Osteoblast (primary cell): ENCODE measurements at places on chromosomes 7 and 10.

DNA sequence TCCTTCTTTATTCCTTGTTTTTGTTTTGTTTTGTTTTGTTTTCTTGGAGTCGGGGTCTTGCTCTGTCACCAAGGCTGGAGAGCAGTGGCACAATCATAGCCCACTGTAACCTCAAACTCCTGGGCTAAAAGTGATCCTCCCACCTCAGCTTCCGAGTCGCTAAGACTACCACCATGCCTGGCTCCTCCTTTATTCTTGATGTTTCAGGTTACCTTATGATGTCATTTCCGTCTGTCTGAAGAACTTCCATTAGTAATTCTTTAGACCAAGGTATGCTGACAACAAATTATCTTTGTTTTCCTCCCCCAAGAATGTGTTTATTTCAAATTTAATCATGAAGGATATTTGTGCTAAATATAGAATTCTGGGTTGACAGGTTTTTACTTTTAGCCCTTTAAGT is 18.1 kb upstream of the ATAD1 start:
- no peak for DNase-seq

DNA sequence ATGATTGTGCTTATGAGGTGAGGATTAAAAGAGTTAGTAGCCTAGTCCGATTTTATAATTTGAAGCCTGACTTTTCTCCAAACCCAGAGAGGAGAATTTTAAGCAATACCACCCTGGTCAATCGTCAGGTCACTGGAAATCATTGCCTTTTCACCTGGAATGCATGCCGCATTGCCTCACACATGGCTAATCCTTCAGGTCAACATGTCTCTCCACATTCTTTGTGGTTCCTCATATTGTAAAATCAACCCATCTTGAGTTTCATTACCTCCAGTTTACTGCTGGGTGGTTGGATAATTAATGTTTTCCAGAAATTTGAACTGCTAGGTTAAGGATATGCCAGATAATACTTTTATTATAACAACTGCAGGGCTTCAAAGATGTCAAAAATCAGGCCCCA is 55.6 kb upstream of the SEMA3E start:
- no peak for DNase-seq

- no peak for DNase-seq
Measured at GRCh38 chr10:76961841-76962240, 675.8 kb downstream of the KCNMA1 start.

- DNase-seq, result no peak
Measured at GRCh38 chr10:29269486-29269885, 19.4 kb upstream of the LYZL1 start.

DNA sequence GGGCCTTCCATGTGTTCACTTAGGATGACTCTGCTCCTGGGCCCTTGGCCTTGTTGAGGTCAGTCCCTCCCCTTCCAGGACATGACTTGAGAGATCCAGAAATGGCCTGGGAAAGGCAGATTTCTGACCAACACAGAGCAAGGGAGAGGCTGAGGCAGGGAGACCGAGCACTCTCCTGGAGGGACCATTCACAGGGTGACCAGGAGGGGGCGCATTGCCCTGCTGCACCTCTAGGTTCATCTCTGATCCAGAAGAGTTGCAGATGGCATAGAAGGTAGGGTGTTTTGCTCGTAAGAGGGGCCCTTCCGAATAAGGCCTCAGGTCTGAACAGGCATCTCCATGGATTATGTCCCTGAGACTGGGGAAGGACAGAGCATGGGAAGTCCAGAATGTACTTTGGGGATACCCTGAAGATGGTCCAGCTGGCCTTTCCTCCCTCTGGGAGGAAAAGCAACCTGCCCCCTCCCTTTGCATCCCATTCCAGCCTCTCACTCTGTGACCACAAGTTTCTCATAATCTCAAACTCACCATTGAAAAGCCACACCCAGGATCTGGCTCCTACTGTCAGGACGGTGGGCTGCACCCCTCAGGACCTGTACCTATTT is 6.6 kb downstream of the DMBT1 start:
- no peak for DNase-seq

- DNase-seq, result peak; percentile 62
Measured at GRCh38 chr10:86072413-86072812, 294.2 kb downstream of the GRID1 start.

DNA sequence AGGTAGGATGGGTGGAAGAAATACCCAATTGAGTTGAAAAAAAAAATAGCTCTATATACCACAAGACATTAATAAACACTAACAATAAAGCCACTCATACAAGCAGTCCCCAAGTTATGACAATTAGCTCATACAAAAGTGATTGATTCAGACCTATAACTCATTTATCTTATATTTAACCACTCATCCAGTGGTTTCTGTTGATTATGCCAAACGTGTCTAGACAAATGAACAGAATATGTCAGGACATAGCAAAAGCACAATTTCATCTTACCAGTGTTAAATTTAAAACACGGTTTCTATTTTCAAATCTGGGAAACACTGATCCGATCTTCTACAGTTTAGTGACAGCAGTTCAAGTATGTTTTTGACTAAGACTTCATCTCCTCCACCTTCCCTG is 17.0 kb downstream of the ABI1 start:
- no peak for DNase-seq

DNA sequence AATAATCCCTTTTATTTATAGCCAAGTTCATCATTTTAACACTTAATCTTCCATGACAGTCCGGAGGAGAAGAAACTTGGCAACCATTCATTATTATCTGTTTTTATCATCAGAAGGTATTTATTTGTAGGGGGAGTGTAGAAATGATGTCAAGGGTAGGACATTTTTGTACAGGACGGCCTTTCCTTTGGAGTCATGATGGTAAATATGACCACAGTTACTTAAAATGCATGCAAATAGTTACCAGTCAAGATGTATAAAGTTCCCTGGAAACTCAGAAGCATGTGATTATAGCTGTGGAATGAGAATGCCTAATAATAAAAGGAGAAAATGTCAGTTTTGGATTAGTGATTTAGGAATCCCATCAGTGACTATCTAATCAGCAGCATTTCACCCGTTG is 183.1 kb upstream of the PRPS1L1 start:
- DNase-seq, result no peak

DNA sequence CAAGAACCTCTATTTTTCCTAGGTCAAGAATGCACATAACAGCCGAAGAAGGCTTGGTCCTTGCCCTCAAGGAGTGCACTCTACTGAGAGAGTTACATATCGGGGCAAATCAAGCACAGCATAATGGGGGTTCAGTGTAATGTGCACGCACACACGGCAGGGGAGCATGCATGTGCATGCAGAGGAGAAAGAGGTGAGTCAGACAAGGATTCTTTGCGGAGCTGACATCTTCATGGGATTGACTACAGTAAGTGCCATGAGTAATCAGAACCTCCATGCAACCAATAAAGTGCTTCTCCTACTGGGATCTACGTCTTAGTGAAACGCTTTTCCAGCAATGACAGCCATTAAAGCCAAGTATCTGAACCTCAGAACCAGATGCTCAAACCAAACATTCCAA is 123.6 kb downstream of the RNF216 start:
- no peak for DNase-seq

GRCh38 chr10:7601023-7601656 is 65.6 kb downstream of the ITIH5 start:
- no peak for DNase-seq

- DNase-seq, result no peak
Measured at GRCh38 chr10:131811630-131812403, 89.0 kb upstream of the PPP2R2D start.

GRCh38 chr10:123303581-123304337 is 149.6 kb downstream of the BUB3 start:
- no peak for DNase-seq

DNA sequence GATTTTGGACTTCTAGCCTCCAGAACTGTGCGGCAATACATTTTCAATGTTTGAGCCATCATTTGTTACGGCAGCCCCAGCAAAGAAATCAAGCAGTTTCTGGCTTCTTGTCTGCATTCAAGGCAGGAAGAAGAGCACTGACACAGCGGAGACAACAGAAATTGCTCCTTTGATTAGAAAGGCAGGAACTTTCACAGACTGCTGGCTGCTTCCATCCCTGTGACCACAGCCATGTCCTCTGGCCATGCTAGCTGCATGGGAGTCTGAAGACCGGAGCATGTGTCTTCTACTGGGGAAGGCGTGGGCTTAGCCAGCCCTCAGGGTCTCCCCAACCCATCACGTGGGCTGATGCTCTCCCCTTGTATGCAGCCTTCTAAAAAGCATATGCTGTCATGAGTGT is 19.1 kb downstream of the C10orf71 start:
- no peak for DNase-seq

DNA sequence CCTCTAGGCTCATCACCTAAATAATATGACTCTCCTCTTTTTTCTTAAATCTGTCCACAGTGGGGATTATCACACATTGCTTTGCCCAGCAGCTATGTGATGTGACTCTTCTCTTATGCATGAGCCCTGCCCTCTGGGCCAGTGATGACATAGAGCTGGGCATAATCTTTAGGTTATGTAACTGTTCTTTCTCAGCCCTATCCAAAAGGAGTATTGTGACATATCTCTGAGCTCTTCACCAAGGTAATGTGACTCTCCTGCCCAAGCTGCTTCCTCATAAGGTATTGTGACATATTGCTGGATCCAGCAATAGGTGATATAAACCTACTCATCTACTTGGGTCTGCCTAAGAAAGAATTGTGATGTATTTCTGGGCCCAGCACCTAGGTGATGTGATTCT is 37.7 kb upstream of the ZNF107 start:
- DNase-seq, result no peak

GRCh38 chr10:92327445-92328433 is 36.8 kb downstream of the MARCHF5 start:
- no peak for DNase-seq

DNA sequence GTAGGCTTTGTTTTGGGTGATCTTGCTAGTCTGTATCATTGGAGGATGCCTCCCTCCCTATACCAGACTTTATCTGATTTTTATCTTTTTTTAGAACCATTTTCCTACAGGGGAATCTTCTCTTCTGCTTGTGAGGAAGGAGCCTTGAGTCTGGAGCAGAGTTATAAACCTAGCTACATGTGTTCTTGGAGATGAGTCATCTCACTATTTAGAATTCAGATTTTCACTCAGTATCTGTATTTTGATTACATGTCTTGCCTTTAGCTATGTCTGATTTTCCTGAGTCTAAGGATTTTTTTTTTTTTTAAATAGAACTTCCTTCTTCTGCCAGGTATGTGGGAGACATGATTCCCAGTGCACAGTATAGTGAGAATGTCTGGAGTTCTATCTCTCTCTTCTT is 211.6 kb upstream of the MBL2 start:
- no peak for DNase-seq

GRCh38 chr10:110733218-110733952 is 89.2 kb downstream of the RBM20 start:
- no peak for DNase-seq

GRCh38 chr7:129643550-129644170 is 32.1 kb downstream of the NRF1 start:
- DNase-seq, result no peak

- no peak for DNase-seq
Measured at GRCh38 chr10:45660876-45661411, 11.6 kb downstream of the ZFAND4 start.

GRCh38 chr7:41239596-41239995 is 463.3 kb downstream of the INHBA start:
- DNase-seq, result no peak

- no peak for DNase-seq
Measured at GRCh38 chr10:9243941-9244411, 1189.5 kb downstream of the GATA3 start.

GRCh38 chr7:11341285-11341944 is 367.7 kb downstream of the PHF14 start:
- no peak for DNase-seq

DNA sequence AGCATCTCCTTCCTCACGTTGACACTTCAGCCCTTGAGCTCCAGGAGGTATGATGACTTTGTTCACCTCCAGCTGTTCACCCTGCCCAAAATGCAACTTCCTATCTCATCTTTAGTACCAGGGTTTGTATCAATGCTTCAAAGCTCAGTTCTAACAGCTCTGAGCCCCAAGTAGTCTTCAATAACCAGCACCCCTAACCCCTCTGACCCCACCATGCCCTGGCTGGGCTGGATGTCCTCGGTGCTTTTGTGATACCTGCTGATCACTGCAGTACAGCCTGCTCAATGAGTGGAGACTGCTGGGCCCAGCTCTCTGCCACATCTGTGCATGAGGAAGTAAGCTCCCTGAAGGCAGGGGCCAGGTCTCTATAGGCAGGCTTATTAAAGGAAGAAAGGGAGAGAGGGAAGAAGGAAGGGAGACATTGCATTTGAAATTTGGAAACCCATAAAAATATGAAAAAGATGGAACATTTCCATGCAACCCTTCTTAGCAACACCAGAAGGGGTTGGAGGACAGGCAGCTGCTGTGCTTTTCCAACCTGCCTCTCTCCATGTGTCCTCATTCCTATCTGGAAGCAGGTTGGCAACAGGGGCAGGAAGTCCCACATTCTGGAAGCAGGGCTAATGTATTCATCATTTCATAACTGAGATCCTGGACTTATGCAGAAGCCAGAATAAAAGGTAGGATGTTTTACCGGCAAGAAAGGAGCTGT is 756.1 kb downstream of the GRID1 start:
- no peak for DNase-seq

DNA sequence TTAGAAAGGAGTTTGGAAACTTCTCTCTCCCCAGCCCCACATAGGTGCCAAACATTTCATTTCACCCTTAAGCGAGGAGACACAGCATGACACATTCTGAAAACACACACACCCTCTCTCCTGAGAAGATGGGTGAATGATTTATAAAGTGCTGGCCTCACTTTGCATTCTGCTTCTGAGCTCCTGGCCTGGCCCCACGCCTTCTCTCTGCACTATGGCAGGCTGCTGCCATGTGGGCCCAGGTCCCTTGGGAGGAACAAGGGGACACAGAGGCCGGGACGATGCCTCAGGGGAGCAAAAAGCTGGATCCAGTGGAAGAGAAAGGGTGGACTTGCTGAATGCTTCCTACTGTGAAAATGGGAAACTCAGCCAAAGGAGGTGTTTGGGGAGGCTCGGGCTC is 56.0 kb downstream of the CPXM2 start:
- DNase-seq, result no peak

DNA sequence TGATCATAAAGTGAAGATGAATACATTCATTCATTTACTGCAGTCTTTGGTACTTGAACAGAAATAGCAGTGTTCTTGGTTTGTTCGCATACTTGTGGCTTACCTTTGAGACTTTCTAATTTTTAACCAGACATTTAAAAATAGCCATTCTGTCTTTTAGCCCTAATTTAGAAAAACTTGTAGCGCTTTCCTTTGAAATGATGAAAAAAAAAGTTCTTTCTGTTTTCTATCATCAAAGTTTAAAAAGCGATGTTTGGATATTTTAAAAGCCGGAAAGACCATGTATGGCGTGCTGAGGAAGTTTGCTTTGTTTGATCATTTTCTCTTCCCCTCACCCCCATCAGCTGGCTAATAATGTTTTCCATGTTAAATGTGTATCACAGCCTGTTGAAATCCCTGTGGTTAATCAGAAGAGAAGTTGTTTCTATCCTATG is 116.3 kb downstream of the CUX1 start:
- DNase-seq, result no peak
